ENCODE measurements at places on chromosomes 2 and 18. TPM values are rescaled to one million over a fixed set of nuclear protein-coding genes. Genes with fewer than 3 reads are reported as not detected.

NOSTRIN gene
- 0.68 TPM for total RNA-seq

GYPC gene
- not detected for total RNA-seq

COLEC12 gene
- not detected for total RNA-seq

EFHD1 gene
- total RNA-seq, result 15.0 TPM

CCDC74B gene
- 1.9 TPM for total RNA-seq

ALPG gene
- 1.2 TPM for total RNA-seq

TBR1 gene
- not detected for total RNA-seq

TPO gene
- not detected for total RNA-seq

IMP4 gene
- total RNA-seq, result 76.8 TPM

KDSR gene
- total RNA-seq, result 33.8 TPM

BOD1L2 gene
- not detected for total RNA-seq

LGALSL gene
- total RNA-seq, result 9.7 TPM

GAL3ST2 gene
- 3.9 TPM for total RNA-seq

RAB27B gene
- total RNA-seq, result 12.7 TPM

CRYGC gene
- total RNA-seq, result not detected

TWSG1 gene
- total RNA-seq, result 55.8 TPM

MFSD6 gene
- total RNA-seq, result 15.6 TPM

ERFE gene
- total RNA-seq, result 18.3 TPM

EFR3B gene
- total RNA-seq, result not detected
